ENCODE measurements at places on chromosomes 7 and 10. TPM values are rescaled to one million over a fixed set of nuclear protein-coding genes. Genes with fewer than 3 reads are reported as not detected.

PRRT4 gene
- 1.6 TPM for total RNA-seq

OR9A2 gene
- not detected for total RNA-seq

CALML5 gene
- total RNA-seq = not detected

TMEM139 gene
- 20.3 TPM for total RNA-seq

VWDE gene
- not detected for total RNA-seq
